8988T (cell line): ENCODE measurements at places on chromosomes 3 and 15.

DNA sequence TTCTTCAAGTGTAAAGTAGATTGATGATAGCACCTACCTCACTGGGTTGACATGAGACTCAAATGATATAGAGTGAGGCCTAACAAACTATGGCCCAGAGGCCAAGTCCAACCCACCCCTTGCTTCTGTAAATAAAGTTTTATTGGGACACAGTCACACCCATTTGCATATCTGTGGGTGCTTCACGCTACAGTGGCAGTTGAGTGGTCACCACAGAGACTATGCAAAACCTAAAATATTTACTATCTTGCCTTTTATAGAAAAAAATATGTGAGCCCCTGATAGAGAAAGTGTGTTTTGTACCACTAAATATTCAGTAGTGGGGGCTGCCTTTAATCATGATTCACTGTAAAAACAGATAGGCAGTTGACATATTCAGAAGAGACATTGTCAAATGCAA is 38.0 kb downstream of the ACAN start:
- DNase-seq = no peak

GRCh38 chr15:35436422-35436821 is 109.5 kb downstream of the DPH6 start:
- no peak for DNase-seq

DNA sequence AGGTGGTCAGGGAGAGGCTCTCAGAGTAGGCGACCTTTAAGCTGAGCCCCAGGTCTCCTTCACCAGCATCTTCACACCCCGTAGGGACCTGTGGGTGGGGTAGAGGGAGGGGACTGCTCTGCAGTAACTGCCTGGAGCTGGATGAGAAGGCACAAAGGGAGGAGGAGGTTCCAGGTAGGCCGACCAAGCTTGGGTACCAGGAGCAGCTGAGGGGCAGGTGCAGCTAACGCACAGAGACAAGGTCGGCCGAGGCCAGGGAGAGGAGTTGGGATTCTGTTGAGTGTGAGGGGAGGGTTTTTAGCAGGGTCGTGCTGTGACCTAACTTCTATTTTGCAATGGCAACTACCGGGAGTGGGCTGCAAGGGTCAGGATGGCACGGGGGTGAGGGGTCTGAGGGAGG is 5.9 kb upstream of the GRIP2 start:
- DNase-seq = no peak

- no peak for DNase-seq
Measured at GRCh38 chr3:192170031-192170430, 557.3 kb downstream of the FGF12 start.

DNA sequence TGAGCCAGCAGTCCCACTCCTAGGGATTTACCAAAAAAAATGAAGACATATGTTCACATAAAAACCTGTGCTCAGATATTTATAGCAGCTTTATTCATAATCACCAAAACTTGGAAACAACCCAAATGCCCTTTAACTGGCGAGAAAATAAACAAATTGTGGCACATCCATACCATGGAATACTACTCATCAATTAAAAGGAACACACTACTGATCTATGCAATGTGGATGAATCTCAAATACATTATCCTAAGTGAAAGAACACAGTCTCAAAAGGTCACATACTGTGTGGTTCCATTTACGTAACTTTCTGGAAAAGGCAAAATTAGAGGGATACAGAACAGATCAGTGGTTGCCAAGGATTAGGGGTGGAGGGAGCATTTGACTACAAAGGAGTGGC is 394.5 kb downstream of the SHQ1 start:
- DNase-seq = no peak

DNA sequence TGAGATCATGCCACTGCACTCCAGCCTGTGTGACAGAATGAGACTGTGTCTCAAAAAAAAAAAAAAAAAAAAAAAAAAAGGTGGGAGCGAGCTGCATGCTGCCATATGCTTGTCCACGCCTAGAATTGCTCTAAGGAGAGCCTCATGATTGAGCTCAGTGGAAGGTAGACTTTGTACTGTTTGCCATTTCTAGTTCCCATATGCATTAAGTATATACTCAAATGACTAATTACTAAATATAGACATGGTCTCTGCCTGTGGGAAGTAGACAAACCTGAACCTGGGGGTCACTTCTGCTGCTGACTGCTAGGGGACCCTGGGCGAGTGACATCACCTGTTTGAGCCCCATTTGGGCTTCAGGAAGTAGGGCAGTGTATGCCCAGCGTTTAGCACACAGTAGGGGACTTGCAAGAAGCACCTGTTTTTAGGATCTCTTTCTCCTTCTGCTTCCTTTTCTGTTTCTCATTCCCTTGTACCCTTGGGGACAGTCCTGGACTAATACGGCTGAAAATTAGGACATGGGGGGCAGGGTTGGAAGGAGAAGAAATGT is 27.2 kb downstream of the PRKCD start:
- no peak for DNase-seq

- no peak for DNase-seq
Measured at GRCh38 chr15:29692527-29692926, 129.7 kb downstream of the TJP1 start.

DNA sequence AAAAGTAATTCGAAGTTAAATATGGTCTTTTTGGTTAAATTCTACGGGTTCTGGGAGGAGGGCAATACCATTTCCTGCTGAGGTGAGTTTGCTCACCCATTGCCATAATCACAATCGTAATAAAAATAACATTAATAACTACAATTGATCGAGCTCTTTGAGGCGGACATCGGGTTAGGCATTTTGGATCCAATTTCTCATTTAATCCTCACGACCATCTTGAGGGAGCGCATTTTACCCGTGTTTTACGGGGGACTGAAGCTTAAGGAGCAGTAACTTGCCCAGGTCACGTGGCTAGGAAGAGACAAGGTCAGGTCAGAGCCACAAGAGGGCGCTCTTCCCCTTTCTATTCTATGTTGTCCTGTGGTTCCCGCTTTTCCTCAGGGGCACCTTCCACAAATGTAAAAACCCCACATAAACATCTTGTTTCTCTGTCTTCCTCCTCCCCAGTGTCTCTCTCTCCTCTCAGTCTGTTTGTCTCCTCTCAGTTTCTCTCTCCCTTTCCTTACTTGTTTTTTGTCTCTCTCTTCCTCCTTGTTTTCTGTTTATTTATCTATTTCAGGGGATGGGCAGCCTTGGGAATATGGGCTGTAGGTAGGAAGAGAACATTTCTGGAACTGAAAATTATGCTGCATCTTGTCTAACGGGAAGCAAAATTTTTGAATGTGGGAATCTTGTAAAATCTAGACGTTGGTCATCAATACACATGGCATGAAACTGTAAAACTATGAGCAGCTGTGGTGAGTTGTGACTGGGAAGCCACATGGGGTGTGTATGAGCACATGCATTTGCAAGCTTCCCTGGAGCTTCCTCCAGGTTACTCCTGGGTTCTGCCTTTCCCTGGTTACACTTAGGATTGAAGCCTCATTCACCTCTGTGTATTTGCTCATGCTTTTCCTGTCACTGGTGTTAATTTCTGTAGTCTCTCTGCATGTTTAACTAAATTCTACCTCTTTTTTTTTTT is 71.0 kb downstream of the SQOR start:
- DNase-seq = no peak

- no peak for DNase-seq
Measured at GRCh38 chr3:150439657-150440056, 31.6 kb downstream of the TSC22D2 start.

- no peak for DNase-seq
Measured at GRCh38 chr3:171428321-171428787, 31.9 kb downstream of the TNIK start.

DNA sequence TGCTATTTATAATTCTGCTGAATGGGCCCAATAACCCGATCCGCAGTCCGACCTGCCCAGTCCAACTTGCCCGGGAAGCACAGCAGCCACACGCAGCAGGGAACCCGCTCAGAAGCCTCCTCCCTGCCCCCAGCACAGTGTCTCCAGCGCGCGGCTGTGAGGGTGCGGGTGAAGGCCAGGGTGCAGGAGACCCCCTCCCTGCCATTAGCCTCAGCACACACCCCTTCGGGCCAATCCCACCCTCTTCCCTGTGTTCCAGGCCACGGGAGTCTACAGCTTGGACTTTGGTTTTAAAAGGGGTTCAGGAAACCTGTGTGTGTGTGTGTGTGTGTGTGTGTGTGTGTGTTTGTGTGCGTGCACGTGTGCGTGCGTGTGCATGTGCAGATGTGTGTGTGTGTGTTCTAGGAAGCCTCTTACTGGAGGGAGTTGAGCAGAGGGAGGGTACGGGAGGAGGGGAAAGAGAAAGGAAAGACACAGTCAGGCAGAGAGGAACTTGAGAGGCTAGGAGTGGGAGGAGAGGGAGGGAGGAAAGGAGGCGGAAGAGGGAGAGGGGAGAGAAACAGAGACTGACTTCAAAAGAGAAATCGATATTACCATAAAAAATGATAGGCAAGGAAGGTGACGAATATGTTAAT is 34.2 kb downstream of the ATP2B2 start:
- DNase-seq = no peak

DNA sequence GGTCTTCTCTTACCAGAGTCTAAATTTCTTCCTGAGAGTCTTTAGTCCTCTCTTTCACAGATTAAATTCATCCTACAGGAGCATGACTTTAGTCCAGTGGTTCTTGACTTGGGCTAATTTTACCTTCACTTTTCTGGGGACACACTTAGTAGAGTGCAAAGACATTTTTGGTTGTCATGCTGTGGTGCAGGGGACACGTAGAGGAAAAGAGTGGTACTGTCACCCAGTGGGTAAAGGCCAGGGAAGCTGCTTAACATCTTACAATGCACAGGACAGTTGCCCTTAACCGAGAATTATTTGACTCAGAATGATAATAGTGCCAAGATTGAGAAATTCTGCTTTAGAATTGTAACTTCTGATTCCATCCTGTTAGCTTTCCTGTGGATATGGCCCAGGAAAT is 772.5 kb upstream of the GRM7 start:
- DNase-seq = no peak

DNA sequence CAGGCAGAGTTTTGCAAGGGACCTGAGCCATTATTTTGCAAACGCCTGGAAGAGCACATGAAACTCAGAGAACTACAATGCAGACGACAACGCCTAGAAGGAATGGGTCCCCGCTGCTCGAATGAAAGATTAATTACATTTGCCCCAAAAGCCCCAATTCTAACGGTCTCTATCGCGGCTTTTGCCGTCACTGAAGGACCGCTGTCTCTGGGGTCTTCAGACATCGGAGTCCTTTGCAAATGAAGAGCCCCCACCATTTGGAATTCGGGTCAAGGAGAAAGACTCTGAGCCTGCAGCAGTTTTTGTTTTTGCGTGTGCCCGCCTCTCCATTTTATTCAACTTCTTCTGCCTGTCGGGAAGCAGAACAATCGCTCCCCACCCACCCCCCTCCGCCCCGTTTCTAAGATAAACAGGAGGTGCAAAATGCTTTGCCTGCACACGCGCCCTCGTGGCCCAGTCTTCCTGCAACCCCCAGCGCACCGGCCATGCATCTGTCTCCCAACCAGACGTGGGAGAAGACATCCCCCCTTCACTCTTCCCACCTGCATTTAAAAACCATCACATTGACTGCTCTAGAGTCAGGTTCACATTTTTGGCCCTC is 13.5 kb downstream of the SOX2 start:
- no peak for DNase-seq

DNA sequence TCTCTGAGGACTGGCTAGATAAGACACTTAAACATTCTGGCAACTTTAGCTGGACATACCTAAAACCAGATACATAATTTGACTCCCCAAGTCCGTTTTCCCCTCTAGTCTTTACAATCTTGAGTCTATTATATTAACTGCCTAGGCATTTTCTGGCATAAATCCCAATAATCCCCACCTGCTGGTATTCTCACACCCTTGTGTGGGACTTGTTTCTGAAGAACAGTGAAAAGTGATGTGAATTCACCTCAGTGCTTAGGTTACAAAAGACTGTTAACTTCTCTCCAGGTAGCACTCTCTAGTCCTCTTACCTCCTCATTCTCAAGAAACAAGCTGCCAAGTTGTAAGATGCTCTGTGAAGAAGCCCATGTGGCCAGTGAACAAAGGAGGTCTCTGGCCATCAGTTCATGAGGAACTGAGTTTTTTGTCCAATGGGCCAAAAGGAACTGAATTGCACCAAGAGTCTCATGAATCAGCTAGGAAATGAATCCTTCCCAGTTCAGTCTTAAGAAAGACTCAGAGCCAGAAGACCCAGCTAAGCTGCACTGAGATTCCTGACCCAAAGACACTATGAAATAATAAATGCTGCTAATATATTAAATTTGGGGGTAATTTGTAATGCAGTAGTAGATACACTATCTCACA is 4.1 kb downstream of the OSBPL11 start:
- no peak for DNase-seq

DNA sequence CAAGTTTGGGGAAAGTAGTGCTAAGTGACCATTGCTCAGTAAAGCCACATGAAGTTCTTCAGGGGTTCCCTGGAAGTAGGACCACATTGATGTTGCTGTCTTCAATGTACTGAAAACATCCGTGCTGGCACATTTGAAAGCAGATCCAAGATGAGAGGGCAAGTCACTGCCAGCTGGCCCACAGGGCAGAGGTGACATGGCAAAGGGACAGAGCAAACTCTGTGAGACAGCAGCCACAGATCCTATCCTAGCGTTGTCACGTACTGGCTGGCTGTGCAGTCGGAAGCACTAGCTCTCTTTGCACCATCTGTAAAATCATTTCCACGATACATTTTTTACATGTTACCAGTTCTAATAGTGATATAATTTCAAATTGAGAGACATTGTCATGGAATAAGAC is 13.8 kb downstream of the MUC13 start:
- no peak for DNase-seq

DNA sequence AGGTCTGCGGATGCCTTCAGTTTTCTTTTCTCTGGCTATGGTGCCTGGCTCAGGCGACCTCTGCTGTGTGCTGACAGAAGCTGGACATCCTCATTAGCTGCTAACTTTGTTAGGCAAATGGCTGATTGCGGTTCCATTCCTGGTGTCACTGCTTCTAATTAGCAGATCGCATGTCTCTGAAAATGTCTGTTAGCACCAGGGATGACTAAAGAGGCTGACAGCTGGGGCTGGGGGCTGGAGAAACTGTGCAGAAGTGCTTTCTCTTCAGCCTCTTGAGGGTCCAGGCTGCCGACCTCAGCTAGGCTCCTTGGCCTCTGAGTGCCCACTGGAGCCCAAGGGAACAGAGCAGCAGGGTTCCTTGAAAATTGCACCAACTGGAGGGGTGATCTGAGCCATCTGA is 39.3 kb downstream of the CHCHD6 start:
- DNase-seq = no peak

DNA sequence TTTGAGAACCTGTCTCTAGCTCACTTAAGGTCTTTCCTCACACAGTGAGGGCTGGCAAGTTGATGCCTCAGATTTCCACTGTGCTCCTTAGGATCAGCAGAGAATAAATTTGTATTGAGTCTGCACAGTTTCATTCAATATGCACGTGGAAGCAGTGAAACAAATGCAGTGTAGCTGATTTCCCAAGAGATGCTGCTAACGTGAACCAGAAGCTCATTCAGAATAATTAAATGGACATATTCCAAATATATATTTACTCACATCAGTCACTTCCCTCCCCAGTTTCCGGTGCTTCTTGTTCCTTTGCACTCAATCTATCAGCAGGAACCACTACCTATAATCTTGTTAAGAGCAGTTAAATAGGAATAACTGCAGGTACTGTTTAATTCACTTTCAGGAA is 86.1 kb downstream of the UNC13C start:
- DNase-seq = no peak

GRCh38 chr3:24523988-24524727 is 29.5 kb upstream of the THRB start:
- no peak for DNase-seq

GRCh38 chr15:40407330-40407990 is 1.9 kb downstream of the IVD start:
- DNase-seq = no peak

- no peak for DNase-seq
Measured at GRCh38 chr15:60101416-60101815, 97.3 kb downstream of the FOXB1 start.
